Cardiac muscle cell (in vitro differentiated cells and primary cell): ENCODE measurements at places on chromosomes 4 and X. TPM values are rescaled to one million over a fixed set of nuclear protein-coding genes. Genes with fewer than 3 reads are reported as not detected.

The CCSER1 gene
- total RNA-seq: 3.3 and 3.6 TPM in 2 replicates

The USP38 gene
- total RNA-seq: 18.8 and 21.0 TPM in 2 replicates

The CSAG3 gene
- not detected in 2 replicates for total RNA-seq

The FGF16 gene
- total RNA-seq: 17.9 and 21.5 TPM in 2 replicates

DNA sequence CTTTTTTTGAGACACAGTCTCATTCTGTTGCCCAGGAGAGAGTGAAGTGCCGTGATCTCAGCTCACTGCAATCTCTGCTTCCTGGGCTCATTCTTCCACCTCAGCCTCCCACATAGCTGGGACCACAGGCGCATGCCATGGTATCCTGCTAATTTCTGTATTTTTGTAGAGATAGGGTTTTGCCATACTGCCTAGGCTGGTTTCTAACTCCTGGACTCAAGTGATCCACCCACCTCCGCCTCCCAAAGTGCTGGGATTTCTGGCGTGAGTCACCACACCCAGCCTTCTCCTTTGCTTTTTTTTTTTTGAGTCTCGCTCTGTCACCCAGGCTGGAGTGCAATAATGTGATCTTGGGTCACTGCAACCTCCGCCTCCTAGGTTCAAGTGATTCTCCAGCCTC, 94.1 kb downstream of the PDS5A start:
- no peak for DNase-seq
- H3K27ac ChIP-seq: no peak overlapping the region
- H3K27me3 ChIP-seq: no peaks in the 10 kb centered on the region
- no peak overlapping the region for H3K4me3 ChIP-seq

DNA sequence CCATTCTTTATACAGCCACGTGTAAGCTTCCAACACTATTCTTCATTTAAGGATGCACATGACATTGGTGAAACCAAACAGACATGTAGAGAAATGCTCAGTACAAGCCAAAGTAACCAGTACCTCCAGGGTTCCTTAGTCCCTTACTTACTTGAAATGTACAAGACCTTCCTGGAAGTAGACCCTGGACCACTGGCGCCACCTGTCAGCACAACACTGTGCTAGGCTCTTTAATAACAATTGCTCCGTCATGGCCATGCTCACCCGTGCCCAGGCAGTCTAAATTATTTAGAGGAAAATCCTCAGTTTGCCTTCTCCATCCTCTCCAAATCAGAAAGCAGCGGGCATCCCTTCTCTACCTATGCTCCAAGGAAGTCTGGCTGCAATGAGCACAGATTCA, 52.7 kb downstream of the ADGRA3 start:
- no peak overlapping the region for H3K4me3 ChIP-seq
- no peak for DNase-seq
- no peaks in the 10 kb centered on the region for H3K27me3 ChIP-seq
- no peak overlapping the region for H3K27ac ChIP-seq

DNA sequence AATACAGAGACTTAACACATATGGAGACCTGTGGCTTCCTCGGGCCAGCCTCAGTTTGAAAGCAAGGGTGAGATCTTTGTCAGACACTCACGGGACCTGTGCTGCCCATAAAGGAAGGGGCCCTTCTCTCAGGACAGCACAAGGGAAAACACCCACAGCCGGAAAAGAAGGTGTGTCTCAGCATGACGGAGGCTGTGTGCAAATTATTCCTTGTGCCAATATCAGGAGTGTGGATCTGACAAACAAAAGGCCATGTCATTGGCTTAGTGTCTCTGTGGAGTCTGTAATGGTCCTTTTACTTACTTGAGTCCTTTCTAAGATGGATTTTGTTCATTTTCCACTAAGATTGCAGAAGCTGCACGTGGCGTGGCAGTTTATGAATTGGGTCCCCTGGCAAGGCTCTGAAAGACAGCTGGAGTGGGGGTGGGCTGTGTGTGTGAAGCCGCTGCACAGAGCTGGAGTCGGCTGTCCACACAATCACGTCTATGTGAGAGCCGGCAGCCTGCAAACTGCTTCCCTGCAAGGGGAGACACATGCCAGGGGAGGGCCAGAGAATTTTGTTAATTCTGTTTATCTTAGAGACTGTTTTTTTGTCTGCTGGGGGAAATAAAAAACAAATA, 1.9 kb downstream of the ENPP6 start:
- H3K27me3 ChIP-seq: no peaks in the 10 kb centered on the region
- peaks cover 10% of the 10 kb centered on the region for H3K4me1 ChIP-seq
- no peak overlapping the region for H3K4me3 ChIP-seq
- H3K27ac ChIP-seq: no peak overlapping the region

DNA sequence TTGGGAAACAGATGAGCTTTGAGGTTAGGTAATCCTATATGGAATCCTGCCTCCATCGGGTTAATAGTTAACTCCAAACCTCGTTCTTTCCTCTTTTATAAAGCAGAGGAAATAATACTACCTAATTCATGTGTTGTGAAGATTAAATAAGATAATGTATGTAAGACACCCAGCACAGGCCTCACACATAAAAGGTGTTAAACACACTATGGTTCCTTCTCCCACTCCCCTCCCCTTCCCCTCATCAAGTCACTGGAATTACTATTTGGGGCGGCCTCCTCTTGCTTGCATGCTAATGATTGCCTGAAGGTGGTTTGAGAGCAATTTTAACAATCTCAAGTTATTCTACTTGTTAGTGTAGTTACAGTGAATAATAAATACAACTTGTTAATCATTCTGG, 404.4 kb upstream of the RASGEF1B start:
- H3K36me3 ChIP-seq: no peaks in the 10 kb centered on the region
- H3K27me3 ChIP-seq: no peaks in the 10 kb centered on the region
- no peak overlapping the region for H3K4me3 ChIP-seq
- H3K4me1 ChIP-seq: no peaks in the 10 kb centered on the region
- no peak for DNase-seq

GRCh38 chrX:147217334-147217733, 402.8 kb upstream of the CXorf51A start:
- H3K4me3 ChIP-seq: no peak overlapping the region
- no peaks in the 10 kb centered on the region for H3K27me3 ChIP-seq
- H3K36me3 ChIP-seq: no peaks in the 10 kb centered on the region
- no peak overlapping the region for H3K27ac ChIP-seq
- H3K4me1 ChIP-seq: no peaks in the 10 kb centered on the region

- no peaks in the 10 kb centered on the region for H3K27me3 ChIP-seq
- no peaks in the 10 kb centered on the region for H3K36me3 ChIP-seq
- no peaks in the 10 kb centered on the region for H3K4me1 ChIP-seq
- no peak overlapping the region for H3K4me3 ChIP-seq
- DNase-seq: no peak
- H3K27ac ChIP-seq: no peak overlapping the region
These were observed 8.1 kb downstream of the COQ2 start for GRCh38 chr4:83276299-83277040.

DNA sequence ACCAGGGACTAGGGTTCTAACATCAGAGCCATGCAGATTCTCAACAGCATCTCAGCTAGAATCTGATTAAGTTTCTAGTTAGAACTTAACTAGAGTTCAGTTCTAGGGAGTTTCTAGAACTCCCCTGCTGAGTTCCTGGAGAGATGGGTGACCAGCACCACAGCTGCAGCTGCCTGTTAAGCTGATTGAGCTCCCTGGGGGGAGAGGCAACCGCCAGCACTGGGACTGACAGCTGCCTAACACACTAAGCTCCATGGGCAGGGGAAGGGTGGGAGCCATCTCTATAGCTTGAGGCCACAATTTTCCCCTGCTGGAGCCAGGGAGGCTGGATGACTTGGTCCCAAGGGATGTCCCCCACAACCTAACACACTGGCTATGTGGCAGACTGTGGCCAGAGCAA, 84.2 kb downstream of the CHIC1 start:
- H3K4me3 ChIP-seq: no peak overlapping the region
- no peaks in the 10 kb centered on the region for H3K4me1 ChIP-seq
- no peak overlapping the region for H3K27ac ChIP-seq
- DNase-seq: no peak
- no peaks in the 10 kb centered on the region for H3K36me3 ChIP-seq
- no peaks in the 10 kb centered on the region for H3K27me3 ChIP-seq

- no peaks in the 10 kb centered on the region for H3K36me3 ChIP-seq
- H3K4me1 ChIP-seq: no peaks in the 10 kb centered on the region
- DNase-seq: no peak
- H3K27ac ChIP-seq: no peak overlapping the region
These were observed 111.2 kb upstream of the RAPGEF2 start for GRCh38 chr4:158991534-158992155.

DNA sequence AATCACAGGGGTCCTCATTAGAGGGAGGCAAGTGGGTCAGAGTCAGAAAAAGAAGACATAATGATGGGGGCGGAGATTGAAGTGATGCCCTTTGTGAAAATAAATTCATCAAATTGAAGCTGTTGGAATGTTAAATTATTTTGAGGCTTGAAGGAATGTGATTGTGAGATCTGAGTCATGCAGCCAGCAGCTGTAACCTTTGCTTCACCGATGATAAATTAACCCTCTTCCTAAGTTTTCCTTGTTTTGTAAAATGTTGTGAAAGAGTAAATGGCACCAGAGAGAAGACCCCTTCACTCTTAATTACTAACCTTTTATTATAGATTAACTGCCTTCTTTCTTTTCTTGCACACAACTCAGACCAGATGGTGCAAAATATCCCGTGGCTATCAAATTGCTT, 47.7 kb upstream of the FAM9A start:
- DNase-seq: no peak
- no peaks in the 10 kb centered on the region for H3K27me3 ChIP-seq
- H3K4me1 ChIP-seq: no peaks in the 10 kb centered on the region
- H3K36me3 ChIP-seq: no peaks in the 10 kb centered on the region
- no peak overlapping the region for H3K4me3 ChIP-seq
